H54 (cell line): ENCODE measurements at places on chromosomes 1 and 21.

DNA sequence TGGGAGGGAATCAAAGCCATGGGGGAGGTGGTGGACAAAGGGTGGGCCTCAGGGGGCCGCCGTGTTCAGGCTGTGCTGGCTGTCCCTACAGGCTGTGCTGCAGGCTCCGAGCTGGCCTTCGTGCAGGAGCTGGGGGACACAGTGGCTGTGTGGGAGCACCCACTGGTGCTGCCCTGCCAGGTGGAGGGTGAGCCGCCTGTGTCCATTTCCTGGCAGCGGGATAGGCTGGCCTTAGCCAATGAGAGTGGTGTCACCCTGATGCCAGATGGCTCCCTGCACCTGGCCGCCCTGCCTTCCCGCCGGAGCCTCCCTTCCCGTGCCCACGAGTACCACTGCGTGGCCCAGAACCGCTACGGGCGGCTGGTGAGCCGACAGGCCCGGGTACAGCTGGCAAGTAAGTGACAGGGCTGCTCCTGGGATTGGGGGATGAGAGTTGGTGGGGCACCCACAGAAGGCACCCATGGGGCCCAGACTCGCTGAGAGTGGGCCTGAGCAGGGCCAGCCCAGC, 20.2 kb downstream of the SLC27A3 start:
- DNase-seq = no peak

DNA sequence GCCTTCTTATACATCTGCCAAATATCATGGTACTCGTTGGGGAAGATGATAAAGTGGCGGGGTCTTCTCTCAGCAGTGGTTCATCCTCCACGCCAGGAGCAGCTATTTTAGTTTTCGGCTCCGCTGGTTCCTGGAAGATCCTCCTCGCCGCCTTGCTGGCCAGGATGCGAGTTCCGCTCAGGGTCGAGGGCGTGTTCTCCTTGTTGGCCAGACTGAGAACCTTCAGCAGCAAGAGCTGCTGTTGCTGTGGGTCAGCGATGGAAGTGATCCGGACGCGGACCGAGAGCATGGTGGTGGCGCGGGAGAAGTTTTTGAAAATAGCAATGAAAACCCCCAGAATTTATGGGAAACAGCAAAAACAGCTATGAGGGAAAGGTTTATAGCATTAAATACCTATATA, 11.4 kb upstream of the CFAP126 start:
- no peak for DNase-seq

DNA sequence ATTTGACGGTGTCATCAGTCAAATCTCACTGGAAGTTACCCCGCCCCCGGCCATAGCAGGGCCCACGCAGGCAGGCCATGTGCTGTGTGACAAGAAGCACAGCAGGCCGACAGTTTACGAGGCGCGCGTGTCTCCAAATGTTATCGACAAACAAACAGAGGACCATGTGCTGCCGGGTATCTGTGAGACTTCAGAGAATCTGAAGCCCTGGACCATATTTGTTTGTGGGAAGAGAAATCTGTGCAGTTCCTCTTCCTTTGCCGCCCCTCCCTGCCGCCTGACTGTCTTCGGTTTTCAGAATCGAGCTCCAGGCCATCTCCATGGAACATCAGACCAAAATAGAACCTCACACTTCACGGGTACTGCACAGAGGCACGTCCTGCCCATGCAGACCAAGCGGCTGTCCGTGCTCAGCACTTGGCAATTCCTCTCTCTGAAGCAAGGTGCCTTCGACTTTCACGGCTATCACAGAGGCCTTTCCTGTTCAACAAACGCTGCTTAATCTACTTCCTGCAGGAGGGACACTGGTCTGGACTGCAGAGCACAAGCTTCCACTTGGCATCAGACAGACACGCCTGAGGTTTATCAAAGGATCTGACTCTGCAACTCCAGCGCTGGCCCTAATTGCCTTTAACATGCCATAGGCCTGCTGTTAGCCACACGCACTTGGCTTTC, 135.7 kb upstream of the KRTAP19-8 start:
- DNase-seq = no peak

- peak; percentile 15 for DNase-seq
Observed at GRCh38 chr1:196180847-196181593, 427.2 kb downstream of the KCNT2 start.

DNA sequence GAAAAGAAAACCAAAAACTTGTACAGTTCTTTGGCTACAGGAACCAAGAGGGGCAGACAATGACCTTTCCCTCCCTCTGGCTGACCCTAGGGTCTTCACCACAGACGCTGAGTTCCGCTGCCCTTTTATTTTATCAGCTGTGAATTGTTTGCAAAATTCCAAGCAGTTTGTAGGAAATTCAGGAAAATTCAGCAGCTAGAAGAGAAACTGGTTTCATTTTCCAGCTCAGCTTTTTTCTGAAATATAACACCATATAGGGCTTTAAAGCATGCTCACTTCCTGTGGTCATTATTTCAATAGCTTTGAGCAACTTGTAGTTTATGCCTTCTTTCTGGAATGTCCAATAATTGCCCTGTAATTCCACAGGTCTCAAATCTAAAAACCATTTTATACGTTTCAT, 5.5 kb upstream of the PIK3R3 start:
- DNase-seq = no peak

GRCh38 chr1:101006553-101006952, 19.0 kb downstream of the DPH5 start:
- no peak for DNase-seq

DNA sequence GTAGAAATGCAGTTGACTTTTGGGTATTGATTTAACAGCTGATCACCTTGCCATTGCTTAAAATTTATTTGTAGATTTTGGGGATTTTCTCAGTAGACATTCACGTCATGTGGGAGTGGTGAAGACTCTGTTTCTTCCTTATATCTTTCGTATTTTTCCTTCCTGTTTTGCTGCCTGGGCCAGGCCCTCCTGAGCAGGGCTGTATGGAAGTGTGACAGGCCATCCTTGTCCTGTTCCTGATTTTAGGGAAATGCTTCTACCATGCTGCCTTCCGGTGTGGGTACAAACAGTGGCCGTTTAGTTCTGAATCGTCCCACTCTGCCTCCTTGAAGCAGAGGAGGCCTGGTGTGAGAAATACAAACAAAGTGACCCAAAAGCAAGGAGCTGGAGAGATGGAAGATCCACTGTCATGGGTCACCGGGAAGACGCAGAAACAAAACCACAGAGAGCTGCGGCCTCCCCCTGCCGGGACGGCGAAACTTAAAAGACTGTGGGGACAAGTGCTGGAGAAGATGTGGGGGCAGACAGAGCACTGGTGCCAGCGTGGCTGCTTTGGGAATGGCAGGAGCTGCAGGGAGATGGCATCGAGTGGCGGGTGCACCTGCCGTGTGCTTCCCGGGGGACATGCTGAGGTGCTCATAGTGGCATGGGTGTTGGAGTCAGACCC, 7.6 kb downstream of the AGPAT3 start:
- DNase-seq = no peak

- DNase-seq = no peak
Observed at GRCh38 chr1:109942434-109942833, 31.8 kb downstream of the CSF1 start.

DNA sequence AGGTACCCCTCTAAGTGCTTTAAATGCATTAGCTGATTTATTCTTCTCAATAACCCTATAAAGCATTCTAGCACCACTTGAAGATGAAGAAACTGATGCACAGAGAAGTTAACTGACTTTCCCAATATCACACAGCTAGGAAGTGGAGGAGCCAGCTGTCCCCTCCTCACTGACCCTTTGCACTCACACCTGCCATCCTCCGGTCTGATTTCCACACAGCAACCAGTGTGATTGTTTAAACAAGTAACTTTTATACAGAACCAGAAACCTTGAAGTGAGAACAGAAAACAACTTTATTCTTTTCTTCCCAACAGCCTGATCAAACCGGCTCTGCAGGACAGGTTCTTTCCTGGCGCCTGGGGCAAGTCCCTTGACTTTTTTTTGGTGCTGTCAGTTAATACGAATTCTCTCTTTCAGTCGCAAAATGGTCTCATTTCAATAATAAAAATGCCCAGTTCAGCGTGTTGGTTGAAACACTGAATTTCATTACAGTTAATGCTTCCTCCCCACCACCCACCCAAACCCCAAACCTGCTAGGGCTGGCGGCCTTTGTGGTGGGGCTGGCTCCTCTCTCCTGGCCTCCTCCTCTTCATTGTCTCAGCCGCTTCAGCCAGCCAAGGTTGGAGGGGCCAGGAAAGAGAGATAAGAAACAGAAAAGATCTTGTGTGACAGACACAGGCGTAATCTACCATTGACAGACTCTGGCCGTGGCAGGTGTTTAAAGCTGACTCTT, 26.4 kb upstream of the EEIG2 start:
- DNase-seq = no peak

- DNase-seq = no peak
Observed at GRCh38 chr1:77378723-77379535, 97.1 kb downstream of the AK5 start.

DNA sequence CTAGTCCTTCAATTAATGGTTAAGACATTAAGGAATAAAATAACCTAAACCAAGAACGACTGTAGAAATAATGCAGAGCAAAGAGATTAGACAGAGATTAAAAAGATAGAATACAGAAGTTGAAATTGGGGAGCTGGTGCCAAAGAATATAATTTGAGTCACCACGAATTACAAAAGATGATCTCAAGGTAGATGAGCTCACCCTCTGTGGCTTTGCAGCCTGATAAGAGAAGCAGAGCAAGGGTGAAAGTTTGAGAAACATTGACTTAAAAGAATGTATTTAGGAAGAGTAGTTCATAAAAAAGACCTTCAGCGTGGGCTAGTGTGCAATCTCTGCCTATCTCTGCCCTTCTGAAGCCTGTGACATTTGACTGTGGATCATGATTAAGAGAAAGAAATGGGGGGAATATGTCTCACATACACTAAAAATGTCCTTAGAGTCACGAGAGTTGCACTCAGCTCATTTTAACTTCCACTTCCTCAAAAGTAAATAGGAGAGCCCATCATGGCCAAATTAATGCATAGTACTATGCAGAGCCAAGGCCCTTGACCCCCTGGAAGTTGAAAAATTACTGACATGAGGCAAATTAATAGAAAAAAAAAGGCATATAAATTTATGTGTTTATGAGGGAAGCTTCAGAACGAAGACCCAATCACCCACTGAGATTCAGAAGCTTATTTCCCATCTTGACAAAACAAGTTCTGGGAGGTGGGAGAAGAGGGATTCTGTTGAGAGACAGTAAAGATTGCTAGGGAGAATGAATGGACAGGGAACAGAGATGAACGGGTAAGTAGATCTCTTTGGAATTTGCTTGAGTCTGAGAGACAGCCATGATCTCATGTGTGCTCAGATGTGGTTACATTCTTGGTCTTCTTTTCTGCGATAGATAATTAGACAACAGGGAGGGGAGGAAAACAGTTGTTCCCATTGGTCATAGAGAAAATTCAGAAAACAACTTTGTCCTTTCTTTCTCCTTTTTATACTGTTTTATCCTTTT, 395.4 kb upstream of the LRRC7 start:
- no peak for DNase-seq

- DNase-seq = no peak
Observed at GRCh38 chr1:18109058-18109755, 1.6 kb downstream of the IGSF21 start.

- no peak for DNase-seq
Observed at GRCh38 chr1:56830052-56830451, 10.8 kb upstream of the FYB2 start.

DNA sequence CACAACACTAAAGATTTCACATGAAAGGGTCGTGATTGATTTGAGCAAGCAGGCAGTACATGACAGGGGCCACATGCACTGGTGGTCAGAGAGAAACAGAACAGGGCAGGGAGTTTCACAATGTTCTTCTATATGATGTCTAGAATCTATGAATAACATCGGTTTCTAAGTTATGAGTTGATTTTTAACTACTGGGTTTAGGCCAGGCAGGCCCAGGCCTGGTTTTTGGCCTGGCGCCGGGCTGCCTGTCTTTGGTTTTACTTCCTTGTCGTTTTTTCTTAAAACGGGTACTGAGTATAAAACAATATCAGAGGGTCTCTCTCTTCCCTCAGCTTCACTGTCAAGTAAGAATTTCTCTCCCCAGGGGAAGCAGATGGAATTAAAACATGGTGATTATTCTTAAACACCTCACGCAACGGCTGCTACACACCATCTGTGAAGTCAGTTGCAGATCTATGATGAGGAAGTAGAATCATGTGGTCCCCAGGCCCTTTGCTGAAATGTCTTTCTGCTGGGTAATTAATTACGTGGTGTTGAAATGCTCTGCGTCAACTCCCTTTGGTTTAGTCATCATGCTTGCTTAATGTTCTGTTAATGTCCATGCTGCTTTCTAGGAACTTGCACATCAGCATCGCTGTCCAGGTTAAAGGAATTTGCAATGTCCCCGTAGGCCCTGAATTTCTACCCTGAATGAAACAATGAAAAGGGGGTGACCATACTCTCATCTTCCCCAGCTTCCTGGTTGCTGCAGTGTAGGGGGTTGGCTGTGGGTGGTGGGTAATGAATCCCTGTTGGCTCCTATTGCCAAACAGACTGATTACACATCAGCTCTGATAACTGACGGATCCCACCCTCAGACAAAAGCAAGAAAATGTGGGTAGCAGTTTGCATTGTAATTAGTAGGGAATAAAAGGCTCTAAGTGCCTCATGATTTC, 70.3 kb downstream of the SERINC2 start:
- no peak for DNase-seq

- no peak for DNase-seq
Observed at GRCh38 chr1:203175237-203175826, at the start of gene MYBPH. MYBPH (minus strand) TSS chr1:203175826; CDS start chr1:203175755, 71 bp downstream.

DNA sequence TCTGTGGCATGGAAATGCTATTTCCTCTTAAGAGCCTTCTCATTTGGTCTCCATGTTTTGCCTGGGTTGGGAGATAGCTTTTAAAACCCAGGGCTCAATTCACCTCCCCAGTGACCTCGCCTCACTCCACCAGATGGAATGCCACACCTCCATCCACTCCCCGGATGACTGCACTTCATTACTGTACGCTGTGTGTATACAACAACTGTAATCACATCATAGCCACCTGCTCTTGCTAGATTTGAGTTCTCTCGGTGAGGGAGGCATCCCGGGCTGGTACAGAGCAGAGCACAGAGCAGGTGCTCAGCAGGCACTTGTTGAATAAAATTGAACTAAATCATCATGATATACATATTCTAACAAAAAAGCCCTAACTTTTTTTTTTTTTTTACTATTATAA, 26.0 kb downstream of the SDE2 start:
- DNase-seq = no peak

GRCh38 chr1:147598621-147599361, 57.5 kb downstream of the BCL9 start:
- no peak for DNase-seq

- DNase-seq = no peak
Observed at GRCh38 chr1:236706183-236706582, 19.9 kb downstream of the ACTN2 start.

DNA sequence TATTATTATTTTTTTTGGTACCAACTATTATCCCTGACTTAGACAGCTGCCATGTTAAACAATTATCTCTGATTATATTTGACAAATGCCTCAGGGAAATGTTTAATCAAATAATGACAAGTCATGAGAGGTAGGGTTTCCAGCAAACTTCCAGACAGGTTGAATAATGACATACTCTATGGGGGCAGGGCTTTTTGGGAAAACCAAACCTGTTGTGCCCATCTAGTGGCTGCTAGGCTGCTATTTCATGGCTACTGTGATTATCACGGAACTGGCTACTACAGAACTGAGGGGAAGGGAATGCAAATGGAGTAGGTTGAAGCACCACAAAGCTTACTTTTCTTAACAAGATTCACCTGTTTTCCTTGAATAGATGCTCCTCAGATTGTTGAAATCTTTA, 77.6 kb downstream of the DUSP10 start:
- no peak for DNase-seq
